ENCODE measurements at places on chromosomes 4 and X.
A peak's percentile ranks its signal among the peaks of the same experiment; 100 is the strongest.

GRCh38 chrX:151776181-151776731 is 41.7 kb downstream of the CNGA2 start:
- no peak for DNase-seq

DNA sequence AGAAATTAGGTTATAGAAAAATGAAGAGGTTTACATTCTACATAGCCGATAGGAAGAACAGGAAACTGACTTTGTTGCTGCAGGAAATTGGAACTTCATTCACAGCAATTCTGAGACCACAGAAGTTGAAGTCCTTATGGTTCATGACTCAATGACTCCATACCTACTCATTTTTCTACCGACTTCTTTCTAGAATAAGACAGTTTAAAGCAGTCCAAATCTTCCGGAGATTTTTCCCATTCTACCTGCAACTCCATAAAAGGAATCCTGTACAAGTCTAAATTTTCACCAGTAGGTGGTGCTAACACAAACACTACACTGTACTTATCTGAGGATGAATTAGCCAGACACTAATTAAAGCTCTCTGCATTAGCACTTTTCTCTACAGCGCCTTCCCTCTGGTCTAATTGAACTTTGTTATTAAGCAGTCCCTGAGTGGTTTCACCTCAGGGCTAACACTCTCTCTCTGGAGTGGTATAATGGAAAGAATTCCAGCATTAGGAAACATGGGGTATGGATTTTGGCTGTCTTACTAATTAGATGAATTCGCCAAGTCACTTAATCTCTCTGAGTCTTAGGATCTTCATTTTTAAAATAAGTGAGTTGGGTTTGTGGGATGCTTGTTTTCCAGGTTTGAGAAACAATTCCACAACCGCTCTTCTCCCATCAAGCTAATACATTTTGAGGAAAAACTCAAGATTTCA is 167.9 kb downstream of the SMIM20 start:
- peak; percentile 36 for DNase-seq

GRCh38 chr4:83767067-83767466 is 231.2 kb downstream of the GPAT3 start:
- DNase-seq: no peak

DNA sequence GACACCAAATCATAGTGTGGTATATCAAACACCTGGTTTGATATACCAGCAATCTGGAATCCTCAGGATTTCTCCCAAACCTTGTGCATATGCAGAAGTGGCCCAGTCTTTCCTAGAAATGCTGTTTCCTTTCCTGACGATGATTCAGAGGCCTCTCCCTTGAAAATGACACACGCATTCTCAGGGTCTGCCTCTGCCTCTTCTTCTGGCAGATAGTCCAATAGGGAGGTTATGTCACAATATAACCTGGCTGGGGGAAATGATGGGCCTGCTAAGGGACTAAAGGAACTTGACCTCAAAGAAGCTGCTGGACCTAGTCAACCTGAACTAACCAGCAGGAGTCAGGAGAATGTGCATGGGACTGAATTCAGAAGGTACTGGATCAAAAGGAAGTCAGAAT is 435.2 kb downstream of the IDS start:
- no peak for DNase-seq

DNA sequence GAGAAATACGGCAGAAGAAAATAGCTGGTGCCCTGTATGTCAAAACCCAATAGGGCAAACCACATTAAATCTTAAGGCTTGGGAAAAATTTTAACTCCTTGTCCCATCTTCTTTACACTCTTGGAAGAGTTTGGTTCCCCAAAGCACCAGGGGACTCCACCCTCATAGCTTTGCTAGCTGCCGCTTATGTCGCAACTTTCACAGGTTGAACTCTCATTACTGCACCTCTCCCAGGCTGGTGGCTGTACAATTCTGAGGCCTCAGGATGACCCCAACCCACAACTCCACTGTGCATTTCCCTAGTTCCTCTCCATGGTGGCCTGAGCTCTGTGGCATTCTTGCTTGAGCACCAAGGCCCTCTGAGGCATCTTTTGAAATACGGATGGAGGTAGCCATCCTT is 1478.8 kb downstream of the FAM133A start:
- no peak for DNase-seq
